GM23338 (cell line): ENCODE measurements at places on chromosomes 1 and 21.

GRCh38 chr1:198929961-198930599 lies 291.2 kb downstream of the PTPRC start:
- DNase-seq, result peak; percentile 17
- H3K36me3 ChIP-seq, result no peaks in the 10 kb centered on the region
- H3K4me3 ChIP-seq, result no peak overlapping the region
- H3K4me1 ChIP-seq, result peaks cover 18% of the 10 kb centered on the region

DNA sequence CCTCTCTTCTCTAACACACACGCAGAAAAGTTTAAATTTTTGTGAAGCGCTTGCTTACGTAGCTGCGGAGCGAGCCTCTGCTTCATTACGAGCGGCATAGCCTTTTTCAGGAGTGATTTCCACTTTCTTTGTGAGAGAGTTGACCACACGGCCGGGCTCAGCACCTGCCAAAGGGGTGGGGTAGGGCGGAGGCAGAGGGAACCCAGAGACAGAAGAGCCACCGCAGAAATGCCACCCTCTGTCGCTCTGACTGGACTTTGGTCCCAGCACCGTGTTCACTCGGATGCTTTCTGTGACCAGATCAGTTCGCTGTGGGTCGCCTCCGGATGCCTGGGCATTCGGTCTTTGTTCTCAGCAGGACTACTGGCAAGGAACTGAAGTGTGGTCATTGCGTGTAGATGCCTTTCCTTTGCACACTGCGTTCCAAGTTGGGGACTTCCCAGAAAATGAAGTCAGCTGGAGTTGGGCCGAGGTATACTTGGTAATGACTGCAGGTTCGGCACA lies 883 bp downstream of the CHODL start:
- peak; percentile 45 for DNase-seq
- peaks cover 51% of the 10 kb centered on the region for H3K27me3 ChIP-seq
- no peak overlapping the region for H3K27ac ChIP-seq

- DNase-seq, result peak; percentile 35
- peak overlapping the region; percentile 48 for H3K4me3 ChIP-seq
- no peak overlapping the region for H3K27ac ChIP-seq
- peaks cover 81% of the 10 kb centered on the region for H3K27me3 ChIP-seq
- peaks cover 6% of the 10 kb centered on the region; the same call in 1 of the 2 replicates for H3K4me1 ChIP-seq
These were observed 596 bp downstream of the ITGB2 start for GRCh38 chr21:44919913-44920693.

- H3K36me3 ChIP-seq, result peaks cover 10% of the 10 kb centered on the region; the same call in 1 of the 2 replicates
- H3K4me3 ChIP-seq, result no peak overlapping the region
- no peak for DNase-seq
- H3K4me1 ChIP-seq, result peaks cover 9% of the 10 kb centered on the region; the same call in 1 of the 2 replicates
These were observed 8.9 kb downstream of the ARHGEF19 start for GRCh38 chr1:16203550-16203949.
